ENCODE measurements at places on chromosomes 2 and 18. TPM values are rescaled to one million over a fixed set of nuclear protein-coding genes. Genes with fewer than 3 reads are reported as not detected.

Gene FIGN
- total RNA-seq: 4.1 TPM

DNA sequence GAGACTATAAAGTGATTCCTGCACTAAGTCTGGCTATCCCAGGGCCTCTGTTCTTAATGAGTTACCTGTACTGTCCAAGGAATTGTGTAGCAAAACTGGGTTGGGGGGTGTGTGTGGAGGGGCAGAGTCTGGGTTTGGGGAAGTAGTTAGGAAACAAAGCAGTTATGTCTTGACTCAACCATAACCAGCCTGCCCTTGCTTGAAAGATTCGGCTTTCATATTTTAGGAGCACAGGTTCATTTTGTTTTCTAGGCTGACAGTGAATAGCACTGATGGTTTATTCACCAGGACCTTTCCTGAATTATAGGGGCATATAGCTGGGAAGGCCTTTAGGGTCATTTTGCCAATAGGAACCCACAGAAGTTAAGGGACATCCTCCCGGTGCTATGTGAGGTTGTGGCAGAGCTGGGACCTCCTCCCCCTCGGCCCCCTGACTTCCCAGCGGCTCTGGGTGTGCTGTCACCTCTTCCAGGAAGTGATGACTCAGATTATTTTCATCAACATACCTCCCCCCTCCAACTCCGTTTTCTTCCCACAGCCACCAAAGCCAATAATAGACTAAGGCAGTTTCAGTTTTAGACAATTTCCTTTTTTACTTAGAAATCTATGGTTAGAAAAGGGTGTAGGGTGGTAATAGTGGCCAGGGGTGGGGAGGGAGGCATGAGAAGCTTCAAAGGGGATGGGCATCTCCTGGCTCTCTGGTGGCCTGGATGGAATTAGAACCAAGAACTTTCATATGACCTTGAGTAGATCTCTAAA lies 44.8 kb downstream of the SETBP1 start:
- no peaks in the 10 kb centered on the region for H3K36me3 ChIP-seq
- no peaks in the 10 kb centered on the region for H3K27me3 ChIP-seq
- peak; percentile 64 for DNase-seq
- peaks cover 53% of the 10 kb centered on the region for H3K4me1 ChIP-seq
- no peak overlapping the region for H3K4me3 ChIP-seq

DNA sequence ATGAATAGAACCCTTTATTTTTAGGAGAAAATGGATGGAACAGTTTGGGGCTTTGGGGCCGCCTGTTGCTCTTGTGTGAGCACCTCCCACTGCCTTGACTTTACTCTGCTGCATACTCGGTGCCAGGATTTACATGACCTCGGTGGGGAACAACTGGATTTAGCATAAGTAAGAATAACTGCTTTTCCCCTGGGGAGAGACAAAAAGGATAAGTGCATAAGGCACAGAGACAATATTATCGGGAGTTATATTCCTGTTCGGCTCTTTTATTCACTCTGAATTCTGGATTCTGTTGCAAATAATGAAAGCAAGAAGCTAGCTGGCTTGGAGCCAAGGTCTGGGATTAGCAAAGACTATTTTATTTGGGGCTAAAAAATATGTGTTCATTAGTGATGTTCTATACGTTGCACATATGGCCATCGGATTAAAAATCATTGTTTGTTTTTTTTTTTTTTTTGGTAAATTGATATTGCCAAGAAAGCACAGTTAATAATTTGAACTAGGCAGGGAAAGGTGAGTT lies 69.8 kb downstream of the CYBRD1 start:
- H3K4me1 ChIP-seq: no peaks in the 10 kb centered on the region
- H3K27ac ChIP-seq: no peak overlapping the region
- H3K36me3 ChIP-seq: no peaks in the 10 kb centered on the region

Gene BOLL
- total RNA-seq: not detected

Gene IRS1
- total RNA-seq: 8.4 TPM

DNA sequence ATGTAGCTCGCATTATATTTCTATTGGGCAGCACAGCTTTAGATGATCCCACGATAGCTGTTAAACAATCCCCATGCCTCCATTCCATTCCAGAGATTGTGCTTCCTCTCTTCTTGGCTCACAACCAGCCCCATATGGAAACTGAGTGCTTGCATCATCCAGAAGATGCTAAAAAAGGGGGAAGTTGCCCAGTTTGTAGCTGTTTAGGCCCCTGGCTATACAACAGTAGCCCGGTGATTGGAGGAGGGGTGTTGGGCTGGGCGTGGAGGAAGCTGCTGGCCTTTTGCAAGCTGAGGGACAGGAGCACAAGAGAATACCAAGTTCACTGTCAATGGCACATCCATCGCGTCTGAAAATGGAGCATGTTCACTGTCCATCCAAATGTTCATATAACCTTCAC lies 360.2 kb downstream of the ALK start:
- H3K36me3 ChIP-seq: no peaks in the 10 kb centered on the region
- no peak overlapping the region for H3K4me3 ChIP-seq
- H3K27ac ChIP-seq: no peak overlapping the region
- peak; percentile 15 for DNase-seq
- no peaks in the 10 kb centered on the region for H3K4me1 ChIP-seq
- no peaks in the 10 kb centered on the region for H3K27me3 ChIP-seq

DNA sequence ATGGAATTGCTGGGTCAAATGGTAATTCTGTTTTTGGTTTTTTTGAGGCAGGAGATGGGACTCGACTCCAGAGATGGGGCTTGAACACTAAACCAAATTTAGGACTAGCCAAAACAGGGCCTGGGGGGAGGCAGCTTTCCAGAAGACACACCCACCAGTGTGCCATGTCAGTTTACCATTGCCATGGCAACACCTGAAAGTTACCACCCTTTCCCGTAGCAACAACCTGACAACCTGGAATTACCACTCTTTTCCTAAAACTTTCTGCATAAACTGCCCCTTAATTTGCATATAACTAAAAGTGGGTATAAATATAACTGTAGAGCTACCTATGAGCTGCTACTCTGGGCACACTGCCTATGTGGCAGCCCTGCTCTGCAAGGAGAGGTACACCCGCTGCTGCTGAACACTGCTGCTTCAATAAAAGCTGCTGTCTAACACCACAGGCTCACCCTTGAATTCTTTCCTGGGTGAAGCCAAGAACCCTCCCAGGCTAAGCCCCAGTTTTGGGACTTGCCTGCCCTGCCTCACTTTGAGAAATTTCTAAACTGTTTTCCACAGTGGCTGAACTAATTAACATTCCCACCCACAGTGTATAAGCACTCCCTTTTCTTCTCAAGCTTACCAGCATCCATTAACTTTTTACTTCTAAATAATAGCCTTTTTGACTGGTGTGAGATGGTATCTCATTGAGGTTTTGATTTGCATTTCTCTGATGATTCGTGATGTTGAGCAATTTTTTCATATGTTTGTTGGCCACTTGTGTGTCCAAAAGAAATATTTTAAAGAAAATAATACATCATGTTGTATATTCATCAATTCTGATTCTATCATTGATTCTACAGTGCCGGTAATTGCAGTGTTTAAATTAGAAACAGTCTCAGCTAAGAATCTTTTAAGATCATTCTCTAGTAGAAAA lies 10.6 kb downstream of the CDK15 start:
- H3K36me3 ChIP-seq: no peaks in the 10 kb centered on the region
- H3K27me3 ChIP-seq: no peaks in the 10 kb centered on the region
- no peak overlapping the region for H3K27ac ChIP-seq
- no peak overlapping the region for H3K4me3 ChIP-seq
- H3K4me1 ChIP-seq: no peaks in the 10 kb centered on the region
- DNase-seq: no peak

- no peak overlapping the region for H3K4me3 ChIP-seq
- H3K4me1 ChIP-seq: no peaks in the 10 kb centered on the region
- no peak for DNase-seq
- no peaks in the 10 kb centered on the region for H3K27me3 ChIP-seq
Observed at GRCh38 chr2:46996300-46996843, 80.8 kb upstream of the MCFD2 start.

- DNase-seq: no peak
- H3K4me3 ChIP-seq: no peak overlapping the region
- H3K27ac ChIP-seq: no peak overlapping the region
Observed at GRCh38 chr2:200716386-200716785, 95.3 kb upstream of the BZW1 start.

DNA sequence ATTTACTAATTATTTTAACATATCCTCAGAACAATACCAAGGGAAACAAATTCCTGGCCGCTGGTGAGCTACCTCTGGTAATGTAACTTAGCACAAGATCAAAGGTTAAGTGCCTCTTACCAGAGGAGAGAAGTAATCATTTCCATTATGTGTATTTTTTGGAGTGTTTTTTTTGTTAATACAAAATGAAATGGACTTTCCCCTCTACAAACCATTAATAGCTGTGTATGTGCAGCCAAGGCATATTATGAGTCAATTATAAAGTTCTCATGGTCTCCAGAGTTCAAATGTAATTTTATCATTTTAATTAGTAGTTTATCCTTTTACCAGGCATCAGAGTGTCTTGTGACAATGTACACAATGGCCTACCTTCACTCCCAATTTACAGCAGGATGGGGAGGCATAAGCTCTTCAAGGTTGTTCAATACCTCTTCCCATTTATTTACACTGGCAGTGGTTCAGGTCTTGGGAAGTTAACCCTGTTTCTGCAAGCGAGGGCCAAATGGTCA lies 242.2 kb downstream of the TGIF1 start:
- no peak overlapping the region for H3K4me3 ChIP-seq
- no peaks in the 10 kb centered on the region for H3K4me1 ChIP-seq
- H3K27ac ChIP-seq: no peak overlapping the region
- no peaks in the 10 kb centered on the region for H3K27me3 ChIP-seq
- no peaks in the 10 kb centered on the region for H3K36me3 ChIP-seq
- no peak for DNase-seq

Gene FTCDNL1
- total RNA-seq: 0.58 TPM

Gene FBXO48
- 0.43 TPM for total RNA-seq

DNA sequence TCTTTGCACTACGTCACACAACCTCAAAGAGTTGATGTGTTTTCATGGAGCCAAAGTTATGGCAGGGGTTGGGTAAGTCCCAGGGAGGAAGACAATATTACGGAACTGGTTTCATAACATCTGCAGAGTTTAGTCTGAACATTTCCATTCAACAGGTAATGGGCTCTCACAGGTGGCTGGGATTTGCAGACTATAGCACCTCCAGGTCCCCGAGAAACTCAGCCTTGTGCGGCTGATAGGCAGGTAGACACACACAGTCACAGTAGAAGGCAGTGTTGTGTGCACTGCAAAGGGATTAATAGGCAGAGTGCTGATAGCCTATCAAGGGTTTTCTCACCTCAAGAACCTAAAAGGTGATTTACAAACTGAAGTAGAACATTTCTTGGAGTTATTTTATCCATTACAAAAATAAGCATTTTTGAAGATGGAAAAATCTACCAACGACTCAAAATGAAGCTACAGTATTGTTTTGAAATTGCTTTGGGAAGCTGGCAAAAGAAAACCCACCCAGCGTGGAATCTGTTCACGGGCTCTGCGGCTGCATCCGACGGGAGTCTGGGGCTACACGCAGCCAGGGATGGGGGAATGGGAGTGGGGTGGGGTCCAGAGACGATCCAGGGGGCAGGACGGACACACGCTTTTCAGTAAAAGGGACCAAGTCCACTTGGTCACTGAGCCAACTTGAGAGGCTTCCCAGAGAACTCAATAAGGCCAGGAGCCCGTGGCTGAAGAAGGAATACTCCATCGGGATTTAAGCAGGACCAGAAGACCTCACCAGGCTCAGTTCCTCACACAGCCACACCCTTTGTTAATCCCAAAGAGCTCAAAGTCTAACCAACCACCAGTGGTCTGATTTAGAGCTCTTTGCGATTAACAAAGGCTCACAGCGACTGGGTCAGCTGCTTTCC lies 82.9 kb downstream of the CHRNA1 start:
- H3K4me1 ChIP-seq: peaks cover 12% of the 10 kb centered on the region
- DNase-seq: no peak
- H3K4me3 ChIP-seq: peak overlapping the region; percentile 77
- no peaks in the 10 kb centered on the region for H3K36me3 ChIP-seq
- peak overlapping the region; percentile 90 for H3K27ac ChIP-seq
- H3K27me3 ChIP-seq: no peaks in the 10 kb centered on the region

- no peaks in the 10 kb centered on the region for H3K27me3 ChIP-seq
- no peaks in the 10 kb centered on the region for H3K36me3 ChIP-seq
- no peak for DNase-seq
- no peak overlapping the region for H3K4me3 ChIP-seq
Observed at GRCh38 chr2:6755456-6755855, 110.3 kb downstream of the CMPK2 start.

DNA sequence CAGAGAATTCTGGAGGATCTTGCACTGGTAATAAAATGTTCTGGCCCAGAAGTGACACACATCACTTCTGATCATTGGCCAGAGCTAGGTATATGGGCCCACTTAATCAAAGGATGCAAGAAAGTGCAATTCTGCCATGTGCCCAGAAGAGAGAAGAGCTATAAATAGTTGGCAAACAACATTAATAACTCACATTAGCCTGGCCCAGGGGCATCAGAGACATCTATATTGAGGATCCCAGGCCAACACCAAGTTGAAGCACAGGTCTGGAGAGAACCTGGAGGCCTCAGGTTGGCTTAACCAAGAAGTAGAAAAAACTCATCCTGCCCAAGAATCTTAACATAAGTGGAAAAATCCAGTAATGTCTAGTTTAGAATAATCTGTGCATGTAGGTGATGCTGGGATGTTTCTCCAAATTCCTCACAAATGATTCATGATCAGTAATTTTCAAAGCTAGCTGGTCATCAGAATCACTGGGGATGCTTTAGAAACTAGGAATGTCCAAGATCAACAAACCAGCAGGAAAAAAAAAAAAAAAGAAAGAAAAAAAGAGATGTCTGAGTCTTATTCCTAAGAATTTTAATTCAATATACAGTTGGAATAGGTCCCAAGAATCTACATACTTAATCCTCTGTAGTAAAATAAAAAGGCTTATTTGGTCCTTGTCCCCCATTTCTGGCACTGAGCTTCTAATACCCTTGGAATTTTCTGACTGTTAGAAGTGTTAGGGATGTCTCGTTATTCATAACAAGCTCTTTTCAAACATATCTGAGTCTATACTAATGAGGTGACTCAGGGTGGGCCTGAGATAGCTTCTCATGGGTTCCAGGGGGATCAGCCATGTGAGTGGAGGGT lies 35.0 kb upstream of the EVA1A start:
- H3K4me3 ChIP-seq: no peak overlapping the region
- H3K27ac ChIP-seq: no peak overlapping the region
- DNase-seq: no peak
- no peaks in the 10 kb centered on the region for H3K4me1 ChIP-seq
- H3K36me3 ChIP-seq: no peaks in the 10 kb centered on the region

DNA sequence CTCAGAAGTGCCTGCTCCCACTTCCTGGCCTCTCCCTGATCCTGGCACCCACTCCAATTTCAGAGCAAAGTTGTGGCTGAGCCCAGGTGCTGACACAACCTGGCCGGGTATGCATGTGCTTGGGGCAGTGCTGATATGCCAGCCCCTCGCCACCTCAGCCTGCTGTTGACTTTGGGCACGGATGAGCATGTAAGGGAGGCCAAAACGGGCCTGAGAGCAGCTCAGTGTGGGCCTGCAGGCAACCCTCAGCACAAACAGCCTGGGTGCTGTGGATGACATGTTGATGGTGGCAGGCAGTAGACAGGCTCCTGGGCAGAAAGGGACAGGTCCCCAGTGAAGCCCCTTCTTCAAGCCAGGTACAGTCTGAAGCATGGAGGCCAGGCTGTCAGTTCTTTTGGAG lies 553.6 kb upstream of the FSIP2 start:
- H3K4me1 ChIP-seq: no peaks in the 10 kb centered on the region
- no peak for DNase-seq
- no peak overlapping the region for H3K4me3 ChIP-seq
- H3K36me3 ChIP-seq: no peaks in the 10 kb centered on the region
- H3K27ac ChIP-seq: no peak overlapping the region

Data from stomach (tissue), 19 donors.